Effector CD4-positive, alpha-beta T cell (primary cell): ENCODE measurements at places on chromosomes 11 and 22.

DNA sequence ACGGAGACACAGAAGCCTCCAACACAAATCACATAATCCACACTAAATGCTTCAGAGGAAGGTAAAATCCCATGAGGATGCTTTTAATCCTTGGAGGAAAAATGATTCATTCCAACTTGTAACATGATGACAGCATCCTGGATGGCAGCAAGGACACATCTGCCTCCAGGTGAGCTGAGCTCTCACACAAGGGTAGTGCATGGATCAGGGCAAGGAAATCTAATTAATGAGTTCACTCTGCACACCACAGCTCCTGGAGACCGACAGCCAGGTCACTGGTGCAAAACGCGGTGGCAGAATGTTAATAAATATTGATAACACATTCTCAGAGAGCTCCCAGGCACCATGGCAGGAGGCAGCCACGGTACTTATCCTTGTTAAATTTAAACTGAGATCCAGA, 40.3 kb upstream of the CYP2D6 start:
- DNase-seq: no peak

- no peak for DNase-seq
Observed at GRCh38 chr11:130403271-130403804, 25.1 kb downstream of the ADAMTS8 start.

DNA sequence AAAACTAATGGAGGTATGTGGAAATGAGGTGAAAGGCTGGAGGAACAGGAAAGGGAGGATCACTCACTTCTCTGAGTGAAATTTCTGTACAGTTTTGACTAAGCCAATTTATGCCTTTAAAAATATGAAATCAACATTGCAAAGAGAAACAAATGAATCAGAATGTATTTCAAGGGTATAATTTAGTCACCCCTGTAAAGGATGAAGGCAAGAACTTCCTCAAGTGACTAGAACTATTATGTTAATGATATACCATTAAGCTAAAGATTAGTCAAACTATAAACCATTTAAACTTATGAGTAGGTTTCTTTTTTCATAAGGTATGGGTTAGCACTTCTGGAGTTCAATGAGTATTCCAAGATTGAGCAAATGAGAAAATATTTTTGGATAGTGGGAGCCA, 184.5 kb upstream of the CHORDC1 start:
- no peak for DNase-seq

DNA sequence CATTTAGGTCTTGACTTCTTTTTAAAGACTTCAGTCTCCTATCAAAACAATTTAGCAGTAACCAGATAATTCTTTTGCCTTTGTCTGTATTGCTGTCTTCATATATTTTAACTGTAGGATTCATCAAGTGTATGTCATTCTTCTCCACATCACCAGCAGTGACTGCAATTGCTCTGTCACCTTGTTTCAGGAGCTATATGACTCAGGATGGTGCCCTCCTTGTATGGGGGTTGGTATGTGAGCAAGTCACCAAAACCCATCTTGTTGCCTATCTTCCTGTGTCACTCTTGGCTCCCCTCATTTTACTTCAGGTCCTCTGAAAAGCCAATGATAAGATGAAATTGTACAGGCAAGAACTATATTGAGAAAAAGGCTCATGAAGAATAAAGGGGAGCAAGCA, 256.9 kb upstream of the LUZP2 start:
- DNase-seq: no peak

DNA sequence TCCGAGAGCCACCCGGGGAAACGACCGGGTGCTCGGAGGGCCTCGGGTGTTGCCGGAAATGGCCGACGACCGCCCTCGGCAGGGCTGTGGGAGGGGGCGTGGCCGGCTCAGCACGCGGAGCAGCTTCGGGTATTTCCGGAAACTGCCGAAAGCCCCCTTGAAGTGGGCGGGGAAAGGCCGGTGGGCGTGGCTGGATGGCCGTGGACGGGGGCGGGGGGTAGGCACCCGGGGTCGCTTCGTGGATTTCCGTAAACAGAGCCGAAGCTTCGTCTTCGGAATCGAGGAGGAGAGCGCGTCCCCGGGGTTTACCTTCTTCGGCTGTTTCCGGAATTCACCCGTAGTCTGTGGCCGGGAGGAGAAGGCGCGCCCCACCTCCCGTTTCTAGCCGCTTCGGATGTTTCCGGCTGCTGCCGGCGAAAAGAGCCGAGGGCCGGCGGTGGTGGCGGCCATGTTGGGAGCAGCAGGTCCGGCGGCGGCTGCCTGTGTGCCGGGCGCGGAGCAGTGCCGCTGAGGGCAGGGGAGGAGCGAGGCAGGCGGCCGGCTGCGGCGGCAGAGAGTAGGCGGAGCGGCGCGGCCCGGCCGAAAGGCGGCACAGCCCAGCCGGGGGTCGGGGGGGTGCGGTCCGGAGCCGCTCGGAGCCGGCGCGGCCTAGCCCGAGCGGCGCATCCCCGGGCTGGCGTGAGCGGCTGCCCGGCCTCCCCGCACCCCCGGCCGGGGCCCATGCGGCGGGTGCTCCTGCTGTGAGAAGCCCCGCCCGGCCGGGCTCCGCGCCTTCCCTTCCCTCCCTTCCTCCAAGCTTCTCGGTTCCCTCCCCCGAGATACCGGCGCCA, at the start of gene MARK2:
Gene MARK2, plus strand, starts transcription at position 433 of the 830 bp plus-strand sequence. Its CDS starts 397 bp downstream, at position 830.
- DNase-seq: peak; percentile 100

DNA sequence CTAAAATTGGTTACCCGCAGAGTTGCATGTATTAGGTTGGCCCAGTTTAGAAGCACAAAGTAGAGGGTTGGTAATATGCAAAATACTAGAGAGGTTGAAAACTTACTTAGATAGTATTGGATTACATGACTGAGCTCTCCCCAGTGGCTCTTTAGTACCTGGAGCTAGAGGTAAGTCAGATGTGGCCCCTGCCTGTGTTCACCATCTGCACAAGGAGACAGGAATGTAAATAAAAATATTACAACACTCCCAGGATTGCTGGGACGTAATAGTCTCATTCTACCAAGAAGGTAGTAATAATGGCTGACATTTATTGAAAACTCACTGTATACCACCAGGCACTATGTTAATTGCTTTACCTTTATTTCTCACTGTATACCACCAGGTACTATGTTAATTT, 129.6 kb downstream of the SLC17A6 start:
- DNase-seq: no peak

DNA sequence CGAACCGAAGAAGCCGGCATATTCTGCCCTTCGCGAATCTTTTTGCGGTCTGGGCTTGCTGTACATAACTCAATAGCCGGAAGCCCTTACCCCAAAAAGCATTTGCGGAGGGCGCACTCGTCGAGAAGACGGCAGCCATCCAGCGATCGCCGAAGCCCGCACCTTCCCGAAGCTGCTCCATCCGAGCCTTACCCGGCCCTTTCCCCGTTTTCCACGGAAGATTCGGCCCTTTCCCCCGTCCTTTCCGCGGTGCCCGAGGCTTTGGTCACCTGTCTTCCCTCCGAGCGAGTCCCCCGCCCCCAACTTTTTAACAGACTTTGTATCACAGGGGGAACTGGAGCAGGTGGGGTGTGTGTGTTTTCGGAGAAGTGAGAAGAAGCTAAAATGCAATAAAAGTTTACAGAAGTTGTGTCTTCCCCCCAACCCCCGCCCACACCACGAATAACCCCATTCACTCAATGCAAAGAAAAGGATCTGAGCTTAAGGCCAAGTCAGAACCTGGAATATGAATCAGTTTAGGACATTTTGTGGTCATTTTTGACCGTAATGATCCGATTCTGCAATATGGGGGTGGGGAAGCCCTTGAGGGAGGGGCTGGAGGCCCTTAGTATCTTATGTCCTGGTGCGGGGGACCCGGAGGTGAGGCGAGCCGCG, 99.0 kb upstream of the HSD17B12 start:
- no peak for DNase-seq

DNA sequence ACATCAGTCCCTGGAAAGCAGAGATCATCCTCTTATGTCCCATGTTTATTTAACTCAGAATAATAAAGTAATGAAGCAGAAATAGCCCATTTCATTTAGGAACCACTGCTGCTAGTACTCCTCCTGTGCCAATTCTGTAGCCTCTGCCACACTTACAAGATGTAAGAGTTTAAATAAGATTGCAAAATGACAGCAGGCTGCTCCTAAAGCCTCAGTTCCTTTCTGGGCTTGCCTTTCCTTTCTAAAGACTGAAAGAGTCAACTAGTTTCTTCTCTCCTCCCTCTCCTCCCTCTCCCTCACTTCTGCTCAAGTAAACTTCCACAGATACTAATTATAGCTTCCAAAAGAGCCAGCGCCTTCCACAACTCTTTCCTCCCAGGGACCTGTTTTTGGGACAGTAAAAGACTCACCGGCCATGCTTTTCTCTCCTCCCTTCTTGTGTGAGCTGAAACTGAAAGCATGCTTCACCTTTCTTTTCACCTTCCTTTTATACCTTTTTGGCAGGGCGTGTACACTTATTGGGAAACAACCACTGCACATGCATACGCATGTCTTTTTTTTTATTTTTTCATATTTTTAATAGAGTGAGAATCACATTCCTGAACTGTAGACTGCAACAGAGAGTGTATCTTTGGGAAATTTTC, 26.1 kb upstream of the CARD16 start:
- no peak for DNase-seq

DNA sequence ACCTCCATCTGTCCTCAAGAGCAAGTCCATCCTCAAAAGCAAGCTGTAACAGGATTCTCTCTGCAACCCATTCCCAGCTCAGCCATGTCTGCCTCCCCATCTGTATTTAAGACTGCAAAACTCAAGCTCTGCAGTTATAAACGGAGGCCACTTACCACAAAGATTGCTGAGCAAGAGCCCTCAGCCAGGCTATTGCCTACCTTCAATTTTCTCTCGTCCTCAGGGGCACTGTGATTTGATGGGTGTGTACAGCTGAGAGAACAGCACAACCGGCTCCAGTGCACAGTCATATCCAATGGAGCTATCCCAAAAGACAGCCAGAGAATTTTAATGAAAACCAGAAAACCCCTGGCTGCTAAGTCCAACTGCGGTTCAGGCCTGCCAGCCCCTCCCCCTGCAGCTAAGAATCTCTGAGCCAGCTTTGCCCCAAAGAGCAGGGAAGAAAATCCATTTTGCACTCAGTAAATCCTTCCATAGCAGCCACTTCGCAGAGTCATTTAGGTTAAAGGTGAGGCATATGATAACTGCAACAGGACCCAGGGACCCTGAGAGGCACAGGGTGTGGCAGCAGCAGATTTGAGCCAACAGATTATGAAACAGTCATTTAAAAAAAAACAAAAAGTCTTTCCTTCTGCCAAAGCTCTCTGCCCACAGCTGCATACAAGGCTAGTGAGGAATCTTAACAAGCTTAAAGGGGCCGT, 37.6 kb downstream of the RAB30 start:
- DNase-seq: no peak

DNA sequence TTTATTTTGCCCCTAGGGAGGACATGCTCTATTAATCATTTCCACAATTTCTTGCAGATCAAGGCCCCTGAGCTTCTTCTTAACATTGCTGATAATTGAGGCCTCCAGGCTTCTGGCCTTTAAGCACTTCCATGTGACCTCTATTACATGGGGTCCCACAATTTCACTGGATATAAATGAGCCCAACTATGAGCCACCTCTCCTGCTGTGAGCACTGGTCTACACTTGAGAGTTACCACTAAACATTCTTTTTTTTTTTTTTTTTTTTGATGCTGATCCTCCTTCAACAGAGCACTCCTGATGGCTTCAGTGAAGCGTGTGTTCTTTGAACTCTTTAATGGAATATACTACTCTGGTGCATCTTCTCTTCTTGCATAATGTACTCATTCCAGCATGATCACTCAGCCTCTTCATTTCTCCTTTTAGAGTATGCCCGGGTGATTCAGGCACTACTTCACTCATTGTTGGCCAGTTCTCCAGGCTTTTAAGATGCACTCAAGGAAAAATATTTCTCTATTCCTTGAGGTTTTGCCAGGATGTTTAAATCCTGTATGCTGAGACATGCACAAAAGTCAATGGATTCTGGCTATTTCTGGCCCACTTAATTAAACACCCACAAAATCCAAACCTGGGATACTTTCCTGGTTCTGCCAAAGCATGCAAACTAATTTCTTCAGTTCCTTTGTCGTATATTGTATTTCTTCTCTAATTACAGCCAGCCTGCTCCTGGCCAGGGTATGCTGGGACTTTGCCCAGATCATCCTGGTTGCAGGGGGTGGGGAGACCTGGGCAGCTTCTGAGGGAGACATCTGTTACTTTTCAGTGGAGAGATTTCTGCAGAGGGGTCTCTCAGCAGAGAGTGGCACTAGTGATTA, 257.8 kb upstream of the LUZP2 start:
- DNase-seq: no peak
